Left cardiac atrium (tissue), 4 donors: ENCODE measurements at places on chromosomes 16 and 17.

DNA sequence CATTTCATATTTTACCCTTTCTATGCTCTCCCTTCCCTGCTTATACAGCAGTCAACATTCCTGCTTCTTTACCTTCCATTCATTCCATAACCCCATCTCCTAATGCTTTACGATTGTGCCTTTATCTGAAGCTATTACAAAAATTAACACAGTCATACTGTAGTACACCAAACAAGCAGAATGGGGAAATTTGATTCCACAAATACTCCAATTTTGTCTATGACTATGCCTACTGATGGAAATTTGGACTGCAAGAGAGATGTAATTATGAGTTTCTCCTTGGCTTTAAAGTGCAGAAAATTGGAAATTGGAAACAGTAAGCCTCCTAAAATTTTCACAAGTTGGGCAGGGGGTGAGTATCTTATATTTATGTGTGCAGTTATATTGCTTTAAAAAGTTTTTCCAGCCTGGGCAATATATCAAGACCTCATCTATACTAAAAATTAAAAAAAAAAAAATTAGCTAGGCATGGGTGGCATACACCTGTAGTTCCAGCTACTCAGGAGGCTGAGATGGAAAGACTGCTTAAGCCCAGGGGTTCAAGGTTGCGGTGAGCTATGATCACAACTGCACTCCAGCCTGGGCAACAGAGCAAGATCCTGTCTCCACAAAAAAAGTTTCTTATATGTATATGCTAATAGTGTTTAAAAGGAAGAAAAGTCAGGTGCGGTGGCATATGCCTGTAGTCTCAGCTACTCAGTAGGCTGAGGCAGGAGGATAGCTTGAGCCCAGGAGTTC is 3.0 kb downstream of the APPBP2 start:
- DNase-seq: no peak

GRCh38 chr16:21084631-21085225 is 65.9 kb downstream of the DNAH3 start:
- no peak for DNase-seq

GRCh38 chr17:64135000-64135399 is 5.1 kb upstream of the ERN1 start:
- no peak for DNase-seq

DNA sequence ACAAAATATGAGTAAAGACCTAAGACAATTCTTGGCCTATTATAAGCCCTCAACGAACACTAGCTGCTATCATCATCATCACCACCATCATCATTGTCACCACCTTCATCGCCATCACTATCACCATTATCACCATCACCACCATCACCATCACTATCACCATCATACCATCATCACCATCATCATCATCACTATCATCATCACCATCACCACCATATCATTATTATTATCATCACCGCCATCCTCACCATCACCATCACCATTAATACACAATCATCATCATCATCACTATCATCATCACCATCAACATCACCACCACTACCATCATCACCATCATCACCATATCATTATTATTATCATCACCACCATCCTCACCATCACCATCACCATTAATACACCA is 82.5 kb downstream of the RGS9 start:
- no peak for DNase-seq

GRCh38 chr17:39486242-39486641 is 25.0 kb downstream of the CDK12 start:
- DNase-seq: no peak

GRCh38 chr17:39144416-39144840 is 7.0 kb downstream of the PLXDC1 start:
- DNase-seq: peak; percentile 90

DNA sequence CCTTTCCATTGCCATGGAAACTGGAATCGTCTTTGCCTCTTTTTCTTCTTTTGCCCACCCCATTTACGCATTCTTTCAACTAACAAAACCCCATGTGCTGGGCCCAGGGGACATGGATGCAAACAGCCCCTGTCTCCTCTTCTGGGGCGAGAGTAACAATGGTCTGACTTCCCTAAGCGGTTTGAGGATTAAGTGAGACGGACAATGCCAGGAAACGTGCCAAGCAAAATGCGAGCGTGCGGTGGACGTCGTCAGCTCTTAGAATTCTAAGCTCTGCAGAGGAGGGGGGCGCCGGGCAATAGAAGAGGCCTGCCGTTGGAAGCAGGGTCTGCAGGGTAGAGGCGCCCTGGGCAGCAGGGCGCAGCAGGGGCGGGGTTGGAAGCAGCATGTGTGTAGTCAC is 42.4 kb upstream of the JPH3 start:
- no peak for DNase-seq

- DNase-seq: no peak
Measured at GRCh38 chr16:83623892-83624291, 183.9 kb upstream of the HSBP1 start.

GRCh38 chr17:56317351-56318208 is 164.3 kb downstream of the ANKFN1 start:
- no peak for DNase-seq

DNA sequence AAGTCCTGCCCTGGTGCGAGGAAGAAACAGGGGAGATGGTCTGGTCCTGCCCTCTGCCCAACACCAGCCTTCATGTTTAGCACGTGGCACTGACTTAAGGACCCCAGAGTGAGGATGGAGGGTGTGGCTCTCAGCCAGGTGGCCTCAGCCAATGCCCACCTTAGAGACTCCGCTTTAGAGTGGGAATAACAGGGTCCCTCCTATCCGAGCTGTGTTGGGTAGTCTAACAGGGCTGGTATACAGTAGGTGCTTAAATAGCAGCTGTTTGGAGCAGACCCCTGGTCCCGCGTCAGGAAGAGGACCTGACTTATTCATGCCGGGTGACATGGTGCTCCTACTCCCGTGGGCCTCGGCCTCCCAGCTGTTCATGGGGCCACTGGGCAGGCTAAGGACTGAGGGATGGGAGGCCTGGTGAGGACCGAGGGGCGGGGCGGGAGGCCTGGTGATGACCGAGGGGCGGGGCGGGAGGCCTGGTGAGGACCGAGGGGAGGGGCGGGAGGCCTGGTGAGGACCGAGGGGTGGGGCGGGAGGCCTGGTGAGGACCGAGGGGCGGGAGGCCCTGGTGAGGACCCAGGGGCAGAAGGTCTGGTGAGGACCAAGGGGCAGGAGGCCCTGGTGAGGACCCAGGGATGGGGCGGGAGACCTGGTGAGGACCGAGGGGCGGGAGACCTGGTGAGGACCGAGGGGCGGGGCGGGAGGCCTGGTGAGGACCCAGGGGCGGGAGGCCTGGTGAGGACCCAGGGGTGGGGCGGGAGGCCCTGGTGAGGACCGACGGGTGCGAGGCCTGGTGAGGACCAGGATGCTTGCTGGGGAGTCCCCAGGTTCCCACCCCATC is 7.6 kb downstream of the ZFPM1 start:
- no peak for DNase-seq

- DNase-seq: no peak
Measured at GRCh38 chr16:82136956-82137821, 32.8 kb downstream of the MPHOSPH6 start.

DNA sequence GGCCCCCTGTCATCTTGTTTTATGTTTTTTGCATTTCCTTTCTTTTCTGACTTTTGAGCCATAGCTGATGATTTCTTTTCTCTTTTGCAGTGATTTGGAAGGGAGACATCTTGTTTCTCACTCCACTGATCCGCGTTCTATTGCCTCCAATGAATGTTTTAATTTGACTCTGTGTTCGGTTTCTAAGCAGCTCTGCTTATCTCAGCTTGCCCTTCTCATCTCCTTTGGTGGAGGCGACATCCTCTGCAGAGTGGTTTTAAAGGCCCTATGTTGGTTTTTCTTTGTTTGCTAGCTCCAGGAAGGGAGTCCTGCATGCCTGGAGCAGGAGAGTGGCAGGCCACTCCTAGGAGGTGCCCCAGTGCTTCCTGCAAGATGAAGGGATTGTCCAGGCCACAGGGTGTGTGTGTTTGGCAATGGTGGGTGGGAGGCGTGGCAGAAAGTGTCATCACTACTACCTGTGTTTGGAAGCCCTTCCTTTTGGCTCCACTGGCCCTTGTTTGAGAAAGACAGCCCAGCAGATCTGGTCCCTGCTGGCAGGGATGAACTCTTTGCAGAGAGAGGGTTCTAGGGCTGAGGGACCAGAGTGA is 13.6 kb downstream of the SMPD3 start:
- no peak for DNase-seq

DNA sequence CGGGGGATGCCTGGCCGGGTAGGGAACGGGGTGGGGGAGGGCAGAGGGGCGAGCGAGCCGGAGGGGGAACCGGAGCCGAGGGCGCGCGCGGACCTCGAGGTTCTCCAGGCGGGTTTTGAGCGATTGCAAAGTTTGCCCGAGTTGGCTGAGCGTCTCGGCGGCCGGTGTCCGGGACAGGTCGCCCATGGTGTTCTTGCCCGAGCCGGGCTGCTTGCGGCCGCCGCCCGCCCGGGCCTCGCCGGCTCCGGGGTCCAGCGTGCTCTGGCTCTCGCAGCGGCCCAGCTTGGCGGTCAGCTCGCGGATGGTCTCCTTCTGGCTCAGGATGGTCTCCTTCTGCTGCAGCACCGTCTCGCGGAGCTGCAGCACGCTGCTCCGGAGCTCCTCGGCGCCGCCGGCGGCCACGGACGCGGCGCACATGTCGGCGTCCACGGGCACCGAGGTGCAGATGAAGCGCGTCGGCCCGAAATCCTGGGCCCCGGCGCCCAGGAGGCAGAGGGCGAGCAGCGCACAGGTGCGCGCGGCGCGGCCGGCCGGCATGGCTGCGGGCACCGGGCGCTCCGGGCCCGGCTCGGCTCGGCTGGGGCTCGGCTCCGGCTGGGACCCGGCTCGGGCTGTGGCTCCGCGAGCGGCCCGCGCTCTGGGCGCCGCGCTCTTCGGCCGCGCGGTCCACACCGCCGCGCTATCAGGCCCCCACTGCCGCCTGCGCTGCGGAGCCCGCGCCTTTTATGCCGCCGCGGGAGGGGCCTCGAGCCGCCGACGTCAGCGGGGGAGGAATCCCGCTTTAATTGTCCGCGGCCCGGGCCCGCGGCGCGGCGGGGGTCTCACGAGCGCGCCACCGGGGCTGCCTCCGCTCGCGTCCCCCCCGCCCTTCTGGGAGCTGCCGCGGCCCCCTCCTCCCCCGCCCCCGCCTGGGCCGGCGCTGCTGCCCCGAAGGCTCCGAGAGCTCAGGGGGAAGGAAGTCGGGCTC is at the start of gene NPTX1:
Gene NPTX1, minus strand, starts transcription at position 698 of the 967 bp plus-strand sequence. Its CDS starts 161 bp downstream, at position 537.
- no peak for DNase-seq

GRCh38 chr17:56416682-56417351 is 176.7 kb upstream of the NOG start:
- no peak for DNase-seq

GRCh38 chr16:11258553-11259492 is 2.8 kb upstream of the SOCS1 start:
- DNase-seq: peak; percentile 71
